ENCODE measurements at places on chromosomes 7 and 10.

DNA sequence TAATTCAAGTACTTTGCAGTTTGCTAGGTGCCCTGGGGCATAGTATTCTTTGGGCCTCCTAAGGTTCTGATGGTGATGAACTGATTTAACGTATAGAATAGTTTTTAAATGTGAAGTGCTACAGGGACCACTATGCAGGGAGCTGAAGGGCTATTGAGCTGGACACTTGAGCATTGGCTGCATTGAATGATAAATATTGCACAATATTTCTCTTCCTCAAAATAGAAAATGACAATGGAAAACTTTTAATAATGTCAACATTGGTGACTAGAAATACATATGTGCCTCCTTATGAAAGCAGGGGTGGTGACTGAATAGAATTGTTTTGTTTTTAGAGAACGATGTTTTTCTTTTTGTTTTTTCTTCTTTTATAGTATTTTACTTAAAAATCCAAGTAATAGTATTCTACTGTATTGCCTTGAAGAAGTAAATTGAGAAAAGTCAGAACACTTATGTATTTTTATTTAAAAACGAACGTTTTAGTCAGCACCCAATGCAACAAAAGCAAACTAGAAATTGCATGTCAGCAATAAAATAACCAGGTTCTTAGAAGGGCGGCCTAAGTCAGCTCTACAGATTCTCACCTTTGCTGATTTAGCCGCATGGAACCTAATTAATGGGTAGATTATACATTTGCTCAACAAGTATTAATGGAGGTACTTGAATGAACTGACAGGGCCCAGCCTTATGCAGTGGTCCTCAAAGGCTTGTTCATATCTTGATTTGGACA, 244.0 kb upstream of the KLF6 start:
- DNase-seq, result no peak

GRCh38 chr10:125738206-125738605, 18.7 kb downstream of the EDRF1 start:
- no peak for DNase-seq

GRCh38 chr7:47284691-47285635, 296.9 kb downstream of the TNS3 start:
- no peak for DNase-seq

DNA sequence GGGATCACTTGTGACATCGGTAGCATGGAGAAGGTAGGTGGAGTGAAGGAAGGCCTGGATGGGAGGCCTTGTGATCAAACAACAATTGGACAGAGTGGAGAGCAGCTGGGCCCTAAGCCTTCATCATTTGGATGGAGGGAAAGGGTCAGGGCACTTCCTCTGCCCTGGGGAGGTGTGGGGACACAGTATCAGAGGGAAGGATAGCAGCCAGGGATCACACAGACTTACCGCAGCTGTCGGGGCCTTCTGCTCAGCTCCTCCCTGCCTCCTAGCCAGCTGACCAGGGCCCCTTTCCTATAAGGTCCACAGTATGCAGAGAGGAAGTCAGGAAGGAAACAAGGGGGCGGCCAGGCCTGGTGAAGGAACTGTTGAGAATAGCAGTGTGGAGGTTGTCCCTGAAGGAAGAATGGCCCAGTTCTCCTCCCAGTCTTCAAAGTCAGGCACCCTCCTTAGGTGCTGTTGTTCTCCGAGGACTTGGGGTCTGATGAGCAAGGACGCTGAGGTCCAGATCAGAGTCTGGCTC, 62.1 kb downstream of the ABCC2 start:
- DNase-seq, result no peak

DNA sequence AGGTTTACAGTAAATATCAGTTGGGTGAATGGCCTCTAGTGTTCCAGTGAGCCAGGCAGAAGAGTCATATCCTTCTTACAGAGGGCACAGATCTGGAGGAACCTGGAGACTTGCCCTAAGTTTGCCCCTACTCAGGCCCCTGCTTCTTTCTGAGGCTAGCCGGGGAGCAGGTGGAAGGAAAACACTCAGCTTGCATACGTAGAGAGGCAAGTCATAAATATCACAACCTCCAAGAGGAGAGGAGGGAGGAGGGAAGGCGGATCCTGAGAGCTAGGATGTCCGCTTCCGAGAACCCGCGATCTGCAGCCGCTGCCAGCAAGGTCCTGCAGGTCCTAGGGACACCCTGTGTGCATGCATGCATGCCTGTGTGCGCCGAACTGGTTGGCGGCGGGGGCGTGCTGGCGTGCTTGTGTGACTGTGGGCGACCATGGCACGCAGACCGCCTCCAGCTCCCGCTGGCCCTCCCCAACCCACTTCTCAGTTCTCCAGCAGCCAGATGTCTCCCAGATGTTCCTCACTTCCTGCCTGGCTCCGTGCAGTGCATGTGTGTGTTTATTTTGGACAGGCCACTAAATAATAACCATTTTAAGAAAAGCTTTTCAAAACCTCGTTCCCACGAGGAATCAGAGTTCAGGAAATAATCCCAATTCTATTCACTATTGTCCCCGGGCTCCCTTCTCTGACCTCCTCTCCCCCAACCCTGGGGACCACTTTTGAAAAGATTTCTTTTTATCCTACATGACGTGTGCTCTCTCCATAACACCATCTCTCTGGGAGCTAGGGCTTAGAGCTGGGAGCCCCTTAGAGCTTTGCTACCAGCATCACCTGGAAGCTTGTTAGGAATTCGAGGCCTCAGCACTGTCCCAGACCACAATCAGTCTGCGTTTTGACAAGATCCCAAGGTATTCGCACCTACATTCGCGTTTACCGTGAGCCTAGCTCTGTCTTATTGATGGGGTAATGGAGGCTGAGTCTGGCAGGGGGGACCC, 32.4 kb downstream of the UNC5B start:
- peak; percentile 84 for DNase-seq

DNA sequence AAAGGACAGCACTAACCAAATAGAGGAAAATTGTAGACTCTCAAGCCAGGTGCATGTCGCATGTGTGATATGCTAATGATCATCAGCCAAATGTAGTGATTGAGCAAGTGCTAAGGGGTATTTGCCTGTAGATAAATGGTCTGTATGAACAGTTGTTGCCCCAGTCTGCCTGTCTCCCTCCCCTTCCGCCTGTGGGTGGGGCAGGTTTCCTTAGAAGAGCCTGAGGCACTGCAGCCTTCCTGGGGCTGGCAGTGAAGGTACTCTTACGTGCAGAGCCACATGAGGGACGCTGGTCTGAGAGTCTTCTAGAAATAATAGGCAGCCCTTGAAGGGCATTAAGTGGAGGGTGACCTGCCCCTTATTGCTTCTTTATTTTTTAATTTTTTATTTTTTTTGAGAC, 152.1 kb downstream of the SNX10 start:
- no peak for DNase-seq

DNA sequence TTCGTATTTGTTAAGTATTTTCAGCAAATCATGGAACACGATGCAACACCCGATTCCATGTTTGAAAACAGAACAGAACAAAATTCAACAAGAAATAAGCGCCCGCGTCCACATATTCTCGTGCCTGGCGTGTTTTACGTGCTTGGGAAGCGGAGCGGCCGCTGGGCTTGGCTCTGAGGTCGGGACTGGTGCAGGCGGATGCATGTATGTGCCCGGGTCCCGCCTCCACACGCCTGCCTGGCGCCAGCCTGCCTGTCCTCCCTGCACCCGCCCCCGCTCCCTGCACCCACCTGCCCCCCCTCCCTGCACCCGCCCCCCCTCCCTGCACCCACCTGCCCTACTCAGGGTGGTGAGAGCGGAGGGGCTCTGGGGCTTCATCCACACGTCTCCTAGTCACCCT, 454.5 kb downstream of the DNAJB6 start:
- no peak for DNase-seq

DNA sequence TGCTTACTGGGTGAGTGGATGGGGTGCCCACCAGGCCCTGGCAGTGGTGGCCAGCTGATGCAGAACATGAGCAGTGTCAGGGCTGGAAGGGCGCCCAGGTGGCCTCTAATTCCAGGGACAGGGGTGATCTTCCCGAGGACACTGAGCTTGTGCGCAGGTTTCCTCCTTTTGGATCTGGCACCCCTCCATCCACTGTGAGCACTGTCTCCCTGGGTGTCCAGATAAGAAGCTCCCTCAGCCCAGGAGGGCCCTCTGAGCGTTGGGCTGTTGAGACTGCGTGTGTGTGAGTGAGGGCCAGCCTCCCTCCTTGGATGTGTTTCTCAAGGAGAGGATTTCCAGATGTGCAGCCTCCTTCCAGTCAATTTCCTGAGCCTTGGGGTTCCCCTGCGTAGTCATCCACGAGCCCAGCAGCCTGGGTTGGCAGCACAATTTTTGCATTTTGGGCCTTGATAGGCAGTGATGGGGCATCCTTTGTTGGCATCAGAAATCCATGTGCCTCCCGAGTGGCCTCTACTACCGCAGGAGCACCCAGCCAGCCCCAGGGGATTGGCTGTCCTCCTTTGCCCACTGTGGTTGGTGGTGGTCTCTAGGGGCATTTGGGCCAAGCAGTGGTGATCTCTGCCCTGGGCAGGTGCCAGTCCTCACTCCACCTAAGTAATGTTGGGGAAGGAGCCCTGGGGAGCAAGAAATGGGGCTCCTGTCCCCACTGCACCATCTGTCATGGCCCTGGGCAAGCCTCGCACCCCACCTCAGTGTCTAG, 20.9 kb upstream of the BTBD16 start:
- DNase-seq, result no peak

GRCh38 chr10:475709-476454, 213.6 kb downstream of the DIP2C start:
- no peak for DNase-seq

DNA sequence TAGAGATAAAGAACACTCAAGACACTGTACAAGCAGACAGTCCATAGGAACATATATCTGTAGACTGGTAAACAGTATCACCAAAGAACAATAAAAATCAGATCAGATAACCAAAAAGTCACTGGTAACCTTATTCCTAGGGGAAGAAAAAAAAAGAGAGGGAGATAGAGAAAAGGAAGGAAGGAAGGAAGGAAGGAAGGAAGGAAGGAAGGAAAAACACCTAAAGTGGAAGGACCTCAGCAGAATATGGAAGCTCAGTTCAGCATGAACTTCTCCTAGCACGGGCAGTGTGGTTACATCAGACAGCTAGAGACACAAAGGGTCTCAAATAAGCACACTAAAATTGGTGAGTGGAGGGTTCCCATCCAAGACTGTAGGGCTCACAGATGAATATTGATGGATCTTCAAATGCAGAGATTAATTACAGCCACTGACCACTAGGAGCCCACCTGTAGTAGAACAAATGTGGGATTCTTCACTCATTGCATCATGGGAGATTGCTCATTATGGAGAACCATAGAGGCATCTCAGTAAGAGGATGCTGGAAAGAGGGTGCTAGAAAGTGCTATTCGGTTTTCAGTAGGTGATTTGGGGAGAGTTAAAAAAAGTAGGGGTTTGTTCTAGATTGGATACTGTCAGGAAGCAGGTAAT, 293.4 kb upstream of the C7orf33 start:
- DNase-seq, result no peak

GRCh38 chr7:91431601-91432000, 167.4 kb downstream of the FZD1 start:
- no peak for DNase-seq

DNA sequence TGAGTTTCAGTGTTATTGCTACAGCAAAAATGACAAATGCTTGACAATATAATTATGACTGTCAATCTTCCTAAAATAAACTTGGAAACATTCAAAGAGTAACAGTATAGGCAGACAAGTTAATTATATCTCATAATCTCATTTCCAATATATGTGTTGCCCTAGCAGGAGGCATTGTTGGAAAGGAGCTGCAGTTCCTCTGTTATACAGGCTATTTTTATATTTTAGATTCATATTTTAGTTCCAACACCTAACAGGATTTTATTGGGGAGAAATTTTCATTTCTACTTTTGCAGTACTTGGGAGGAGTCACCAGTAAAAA, 19.3 kb downstream of the VOPP1 start:
- DNase-seq, result no peak

DNA sequence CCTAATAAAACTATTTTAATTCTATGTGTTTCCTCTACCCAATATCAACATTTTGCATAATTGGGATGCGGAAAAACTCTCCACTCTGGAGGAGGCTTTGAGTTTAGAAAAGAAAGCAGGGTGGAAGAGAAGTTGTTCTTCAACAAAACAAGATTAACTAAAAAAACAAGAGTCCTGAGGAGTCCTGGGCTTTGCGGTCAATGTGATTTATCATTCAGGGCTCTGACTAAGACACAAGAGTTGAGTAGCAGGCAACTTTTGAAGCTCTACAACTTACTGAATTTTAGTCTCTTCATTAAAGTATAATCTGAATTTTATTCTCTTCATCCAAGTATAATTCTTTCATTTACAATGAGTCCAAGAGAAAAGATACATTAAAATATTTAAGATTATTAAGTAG, 18.3 kb upstream of the TMEM26 start:
- DNase-seq, result no peak

GRCh38 chr7:99451936-99452335, 13.2 kb downstream of the CPSF4 start:
- DNase-seq, result no peak

DNA sequence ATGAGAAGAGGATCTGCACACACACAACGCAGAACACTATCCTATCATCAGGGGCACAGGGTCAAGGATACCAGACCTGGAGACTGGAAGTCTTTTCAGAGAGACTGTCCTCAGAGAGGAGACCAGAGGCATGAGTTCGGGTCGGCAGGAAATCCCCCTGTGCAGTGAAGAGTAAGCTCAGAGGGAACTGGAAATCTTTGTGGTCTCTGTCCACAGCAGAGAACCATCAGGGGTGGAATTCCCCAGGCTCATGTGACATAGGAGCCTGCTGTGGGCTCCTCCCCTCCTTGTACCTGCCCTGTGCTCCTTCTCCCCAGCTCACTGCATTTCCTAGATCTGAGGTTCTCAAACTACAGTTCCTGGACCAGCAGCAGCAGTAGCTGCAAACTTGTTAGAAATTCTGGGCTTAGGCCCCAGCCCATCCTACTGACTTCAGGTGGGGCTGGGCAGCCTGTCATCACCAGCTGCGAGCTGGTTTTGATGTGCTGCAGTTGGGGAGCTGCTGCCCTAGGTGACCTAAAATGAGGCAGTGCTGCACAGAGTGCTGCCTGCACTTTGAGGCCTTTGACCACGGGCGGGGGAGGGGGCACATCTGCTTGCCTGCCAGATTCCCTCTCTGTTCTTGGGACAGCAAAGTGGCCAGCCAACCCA, 2.4 kb downstream of the ZMIZ2 start:
- no peak for DNase-seq

- DNase-seq, result no peak
These were observed 308.2 kb downstream of the AUTS2 start for GRCh38 chr7:69906283-69906995.

DNA sequence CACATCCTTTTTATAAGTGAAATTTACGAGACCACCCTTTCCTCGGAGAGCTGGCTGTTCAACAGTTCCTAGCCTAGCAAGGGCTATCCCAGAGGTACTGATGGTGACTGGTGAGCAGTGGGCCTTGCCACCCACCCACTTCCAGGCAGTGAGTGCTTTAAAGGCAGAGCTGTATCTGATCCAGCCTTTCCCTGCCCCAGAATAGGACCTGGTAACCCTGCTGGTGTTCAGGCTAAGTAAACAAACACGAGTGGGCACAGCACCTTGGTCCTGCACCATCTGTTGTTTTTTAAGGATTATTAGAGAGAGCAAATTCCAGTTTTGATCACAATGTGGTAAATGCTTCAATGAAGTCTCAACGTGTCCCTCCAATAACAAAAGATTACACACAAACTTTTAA, 75.7 kb downstream of the COBL start:
- DNase-seq, result no peak

- DNase-seq, result no peak
These were observed 594.9 kb downstream of the INHBA start for GRCh38 chr7:41107938-41108448.

GRCh38 chr7:35749556-35749955, 51.3 kb upstream of the SEPTIN7 start:
- DNase-seq, result no peak

All from AG04450 (cell line).